ENCODE measurements at places on chromosomes 2 and 18.
A peak's percentile ranks its signal among the peaks of the same experiment; 100 is the strongest.

DNA sequence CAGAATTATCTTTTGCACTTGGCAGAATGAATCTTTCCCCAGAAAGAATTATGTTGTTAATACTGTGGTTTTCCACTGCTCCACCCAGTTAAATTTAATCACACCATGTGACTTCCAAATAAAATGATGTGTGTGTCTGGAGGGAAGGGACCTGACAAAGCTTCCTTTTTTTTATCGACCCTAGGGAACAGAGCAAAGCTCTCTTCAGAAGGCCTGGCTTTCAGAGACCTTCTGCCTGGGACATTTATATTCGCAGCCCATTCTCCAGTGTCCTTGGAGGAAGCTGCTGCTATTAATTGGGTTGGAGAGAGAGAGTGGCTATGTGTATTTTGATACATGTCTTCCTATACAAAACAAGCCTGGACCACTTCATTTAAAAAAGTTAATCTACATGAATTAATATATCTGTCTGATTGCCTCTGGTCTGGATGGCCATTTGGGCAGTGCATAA lies 233.7 kb downstream of the PRKCE start:
- no peak for DNase-seq

GRCh38 chr2:58019229-58019628 lies 27.4 kb upstream of the VRK2 start:
- DNase-seq: no peak

- no peak for DNase-seq
These were observed 434.4 kb upstream of the ETAA1 start for GRCh38 chr2:66962716-66963115.

DNA sequence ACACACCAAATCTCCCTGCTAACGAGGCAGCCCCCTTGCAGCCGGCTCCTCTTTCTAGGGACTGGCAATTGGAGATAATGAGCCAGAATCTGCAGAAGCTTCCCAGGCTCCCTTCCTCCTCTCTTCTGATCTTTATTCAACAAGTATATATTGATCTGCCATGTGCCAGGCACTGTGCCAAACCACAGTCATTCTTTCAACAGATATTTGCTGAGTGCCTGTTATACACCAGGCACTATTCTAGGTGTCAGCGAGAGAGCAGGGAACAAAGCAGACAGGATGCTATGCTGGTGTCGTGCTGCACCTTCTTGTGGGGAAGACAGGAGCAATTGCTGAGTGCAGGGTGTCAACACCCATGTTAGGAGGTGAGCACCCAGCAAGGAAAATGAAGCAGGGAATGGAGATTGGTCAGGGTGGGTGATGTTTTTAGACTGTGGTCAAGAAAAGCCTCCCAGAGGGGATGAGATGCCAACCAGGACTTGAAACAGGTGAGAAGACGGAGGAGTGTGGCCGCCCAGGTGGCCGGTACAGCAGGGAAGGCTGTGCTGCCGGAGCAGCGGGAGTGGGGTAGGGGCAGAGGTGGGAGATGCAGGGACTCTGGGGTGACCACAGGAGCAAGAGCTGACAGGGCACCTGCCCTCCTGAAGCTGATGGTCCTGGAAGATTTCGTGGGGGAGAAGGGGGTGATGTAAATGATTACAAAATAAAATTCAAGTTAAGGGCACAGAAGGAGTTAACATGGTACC lies 307.6 kb upstream of the RAB12 start:
- DNase-seq: no peak

GRCh38 chr18:32442575-32442974 lies 28.1 kb downstream of the GAREM1 start:
- DNase-seq: no peak

DNA sequence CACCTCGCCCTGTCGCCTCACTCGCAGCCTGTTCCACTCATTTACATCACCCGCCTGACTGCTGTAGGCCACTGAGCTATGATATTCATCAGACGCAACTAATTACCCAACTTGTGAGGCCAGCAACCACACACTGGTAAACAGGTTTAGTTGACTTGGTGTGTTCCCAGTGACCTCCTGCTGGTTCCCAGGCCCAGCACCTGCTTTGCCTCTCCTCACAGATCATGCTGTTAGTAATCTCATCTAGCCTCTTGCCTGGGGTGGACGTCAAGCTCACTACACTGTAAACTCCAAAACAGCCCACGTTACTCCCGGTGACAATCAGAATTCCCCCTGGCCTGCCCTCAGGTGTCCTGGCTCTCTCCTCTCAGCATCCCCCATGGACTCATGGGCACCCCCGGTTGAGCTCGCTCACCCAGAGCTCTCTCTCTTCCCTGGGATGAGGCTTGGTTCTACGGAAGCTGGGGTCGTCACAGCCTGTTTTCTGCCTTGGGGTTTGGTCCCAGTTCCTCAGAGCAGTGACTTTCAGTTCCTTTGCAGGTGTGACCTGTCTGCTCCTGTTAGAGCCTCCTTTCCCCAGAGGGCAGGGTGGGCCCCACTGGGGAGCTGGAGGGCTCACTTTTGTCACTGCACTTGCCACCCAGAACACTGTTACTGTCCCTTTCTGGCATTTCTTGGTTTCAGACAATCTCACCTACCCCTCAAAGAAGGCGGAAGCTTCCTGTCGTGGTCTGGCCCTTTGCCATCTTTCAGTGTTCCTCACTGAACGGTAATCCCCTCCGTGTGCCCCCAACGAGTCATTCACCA lies 40.3 kb downstream of the INPP5D start:
- DNase-seq: peak; percentile 50

GRCh38 chr2:191228861-191229260 lies 16.3 kb upstream of the MYO1B start:
- no peak for DNase-seq

DNA sequence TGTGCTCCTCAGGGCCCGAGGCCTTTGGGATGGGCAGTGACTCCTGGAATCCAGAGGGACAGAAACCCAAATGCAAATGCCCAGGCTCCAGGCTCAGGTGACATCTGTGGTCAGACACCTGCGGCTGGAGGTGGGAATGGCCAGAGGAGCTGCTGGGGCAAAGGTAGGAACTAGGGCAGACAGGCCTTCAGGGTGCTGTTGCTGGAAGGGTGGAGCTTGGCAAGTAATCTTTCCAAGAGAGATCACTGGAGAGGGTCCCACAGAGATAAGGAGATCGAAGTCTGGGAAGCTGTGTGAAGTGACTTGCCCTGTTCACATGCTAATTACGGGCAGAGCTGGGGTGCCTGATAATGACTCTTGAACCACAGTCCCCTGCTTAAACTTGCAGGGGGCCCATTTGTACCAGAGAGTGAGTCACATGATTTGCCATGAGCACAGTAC lies 82.4 kb downstream of the ACAA2 start:
- DNase-seq: no peak

GRCh38 chr2:132844585-132844984 lies 174.6 kb upstream of the LYPD1 start:
- no peak for DNase-seq

- DNase-seq: no peak
These were observed 158.5 kb upstream of the PID1 start for GRCh38 chr2:229429589-229429988.

- DNase-seq: no peak
These were observed 78.3 kb downstream of the SH3BP4 start for GRCh38 chr2:235030126-235030525.

DNA sequence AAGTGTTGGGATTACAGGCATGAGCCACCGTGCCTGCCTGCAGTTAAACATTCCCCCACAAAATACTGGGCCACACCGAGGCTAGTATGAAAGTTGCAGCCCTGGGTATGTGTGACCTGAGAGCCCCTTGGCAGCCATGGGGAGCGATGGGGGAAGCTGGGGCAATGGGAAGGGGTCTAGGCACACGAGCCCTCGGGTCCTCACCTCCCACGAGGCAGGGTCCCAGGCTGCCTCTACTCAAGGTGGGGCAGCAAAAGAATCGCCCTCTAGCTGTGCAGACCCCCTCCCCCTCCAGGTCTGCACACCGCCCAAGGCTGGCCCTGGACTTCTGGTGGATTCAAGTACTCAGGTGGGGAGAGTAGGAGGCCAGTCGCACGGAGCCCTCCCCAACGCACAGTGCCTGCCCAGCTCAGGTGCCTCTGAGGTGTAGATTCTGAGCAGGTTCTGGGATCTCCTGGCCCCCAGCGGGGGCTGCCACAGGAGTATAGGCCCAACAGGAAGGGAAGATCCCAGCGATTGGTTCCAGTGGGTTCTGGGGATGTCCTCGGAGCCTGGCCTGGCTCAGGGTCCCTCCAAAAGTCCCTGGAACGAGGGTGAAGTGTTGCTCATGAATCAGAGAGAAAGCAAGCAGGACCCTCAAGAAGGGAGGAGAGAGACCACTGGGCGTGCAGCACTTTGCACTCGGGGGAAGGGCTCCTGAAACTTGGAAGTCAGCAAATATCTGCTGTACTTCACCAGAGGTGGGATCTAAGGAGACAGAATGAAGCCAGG lies 2.6 kb downstream of the GPR35 start:
- DNase-seq: no peak

- no peak for DNase-seq
These were observed 42.5 kb downstream of the ALK start for GRCh38 chr2:29878898-29879297.

- no peak for DNase-seq
These were observed 9.0 kb upstream of the CWC22 start for GRCh38 chr2:180015951-180016709.

- no peak for DNase-seq
These were observed 24.3 kb downstream of the DSC2 start for GRCh38 chr18:31077878-31078277.

DNA sequence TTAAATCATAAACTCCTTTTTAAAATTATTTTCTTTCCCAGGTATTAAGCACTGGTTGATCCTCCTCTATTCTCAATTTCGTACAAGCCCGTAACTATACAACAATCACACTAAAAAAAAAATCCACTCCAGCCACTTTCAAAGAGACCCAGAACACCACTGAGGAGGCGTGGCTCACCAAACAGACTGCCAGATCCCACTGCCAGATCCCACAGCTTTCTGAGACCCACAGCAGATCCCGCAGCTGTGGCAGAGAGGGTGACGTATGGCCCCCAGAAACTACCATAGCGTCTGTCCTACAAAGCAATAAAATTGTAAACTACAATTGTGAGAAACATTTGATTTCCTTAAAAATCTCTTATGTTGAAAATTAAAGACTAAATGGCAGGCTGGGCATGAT lies 230.7 kb upstream of the PXDN start:
- no peak for DNase-seq

- DNase-seq: no peak
These were observed 38.4 kb upstream of the ZSWIM2 start for GRCh38 chr2:186887107-186888090.

DNA sequence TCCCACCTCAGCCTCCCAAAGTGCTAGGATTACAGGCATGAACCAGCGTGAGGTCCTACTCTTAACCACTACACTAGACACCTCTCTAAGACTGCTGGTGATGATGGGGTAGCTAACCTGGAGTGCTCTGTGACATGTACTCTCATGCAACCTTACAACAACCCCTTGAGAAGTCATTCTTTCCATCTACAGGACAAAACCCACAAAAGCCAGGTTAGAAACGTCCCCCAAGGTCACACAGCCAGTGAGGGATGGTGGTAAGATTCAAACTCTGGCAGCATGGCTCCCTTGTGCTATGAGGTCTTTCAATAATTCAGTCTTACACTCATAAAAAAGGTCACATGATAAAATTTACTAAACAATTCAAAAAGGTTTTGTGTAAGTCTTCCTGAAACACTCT lies 94.8 kb upstream of the SERTAD2 start:
- no peak for DNase-seq

GRCh38 chr18:60022671-60023276 lies 123.0 kb downstream of the PMAIP1 start:
- no peak for DNase-seq

DNA sequence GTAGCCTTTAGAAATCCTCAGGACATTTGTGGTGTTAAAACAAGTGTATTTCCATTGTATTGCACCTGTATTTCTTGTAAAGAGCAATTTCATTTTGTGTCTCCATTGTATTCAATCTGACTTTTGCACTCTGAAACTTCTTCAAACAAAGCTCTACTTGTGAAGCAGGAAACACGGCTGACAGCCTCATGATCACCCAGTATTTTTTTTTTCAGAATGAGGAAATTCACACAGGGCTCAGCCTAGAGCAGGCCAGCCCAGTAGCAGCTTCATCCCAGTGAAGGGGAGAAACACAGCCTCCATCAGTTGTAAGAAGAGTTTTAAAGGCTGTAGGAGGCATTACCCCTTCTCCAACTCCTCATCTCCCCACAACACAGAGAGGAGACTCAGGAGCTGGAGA lies 175.9 kb upstream of the KLHL29 start:
- DNase-seq: no peak

GRCh38 chr2:96074156-96074555 lies 39.4 kb upstream of the GPAT2 start:
- no peak for DNase-seq

- DNase-seq: no peak
These were observed 140.5 kb downstream of the ZFP36L2 start for GRCh38 chr2:43085929-43086328.

DNA sequence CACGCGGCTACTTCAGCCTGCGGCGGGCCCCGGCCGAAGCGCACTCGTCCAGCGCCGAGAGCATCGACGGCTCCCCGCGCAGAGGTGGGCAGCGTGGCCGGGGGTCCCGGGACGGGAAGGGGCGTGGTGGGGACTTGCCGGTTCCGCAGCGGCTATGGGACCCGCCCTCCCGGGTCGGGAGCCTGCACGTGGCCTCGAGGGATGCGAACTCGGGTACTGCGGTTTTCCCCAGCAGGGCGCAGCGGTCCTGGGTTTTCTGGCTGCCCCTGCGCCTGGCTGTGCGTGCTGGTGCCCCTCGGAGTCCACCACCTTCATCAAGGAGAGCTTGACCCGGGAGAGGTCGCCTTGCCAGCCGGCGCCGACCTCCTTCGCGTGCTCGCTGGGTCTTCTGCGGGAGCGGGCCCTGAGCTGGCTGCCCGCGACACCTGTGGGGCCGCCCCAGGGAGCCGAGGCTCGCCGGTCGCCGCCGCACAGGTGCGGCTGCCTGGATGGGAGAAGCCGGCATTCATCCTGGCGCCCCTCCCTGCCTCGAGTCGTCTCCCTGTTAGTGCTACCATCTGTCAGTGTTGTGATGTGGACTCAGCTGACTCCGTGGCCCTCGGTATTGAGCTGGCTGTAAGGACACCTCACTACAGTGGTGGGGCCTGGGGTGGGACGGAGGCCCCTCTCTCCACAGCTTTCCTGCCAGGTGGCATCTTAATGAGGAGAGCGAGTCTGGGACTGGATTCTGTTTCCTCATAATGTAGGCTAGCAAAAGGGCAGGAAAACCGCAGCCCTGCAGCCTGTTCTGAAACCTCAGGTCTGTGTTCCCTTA lies 177.3 kb downstream of the AGAP1 start:
- no peak for DNase-seq

- DNase-seq: no peak
These were observed 198.3 kb upstream of the CNTNAP5 start for GRCh38 chr2:123826729-123827271.

Data from stimulated activated CD4-positive, alpha-beta T cell treated with anti-CD3 and anti-CD28 coated beads, Interleukin-4, amount 100 ng/mL, for 1 hour (primary cell).